Stimulated activated CD4-positive, alpha-beta T cell treated with anti-CD3 and anti-CD28 coated beads, TNF-alpha, amount 100 ng/mL, for 24 hours (primary cell): ENCODE measurements at places on chromosomes 5 and 9.

DNA sequence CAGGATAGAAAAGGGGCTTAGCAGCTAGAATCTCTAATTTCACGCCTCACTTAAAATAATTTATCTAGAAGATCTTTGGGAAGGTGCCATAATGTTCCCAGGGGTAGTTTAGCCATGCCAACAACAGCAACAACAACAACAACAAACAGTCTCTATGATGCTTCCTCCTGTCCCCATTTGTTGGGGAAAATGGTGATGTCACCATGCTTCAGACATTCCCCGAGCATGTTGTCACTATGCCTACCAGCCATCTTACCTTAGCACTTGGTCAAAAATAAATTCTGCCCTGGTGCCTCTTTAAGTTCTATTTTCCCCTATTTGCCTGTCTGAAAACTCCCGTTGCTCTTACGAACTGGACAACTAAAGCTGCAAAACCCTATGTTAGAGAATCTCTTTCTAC lies 76.6 kb downstream of the KCNN2 start:
- DNase-seq = no peak

GRCh38 chr5:168477060-168477459 lies 9.2 kb upstream of the RARS1 start:
- no peak for DNase-seq

GRCh38 chr9:92725766-92726165 lies 38.9 kb downstream of the BICD2 start:
- DNase-seq = no peak

GRCh38 chr9:95129476-95130291 lies 187.8 kb downstream of the FANCC start:
- no peak for DNase-seq

- no peak for DNase-seq
These were observed 7.8 kb upstream of the DELE1 start for GRCh38 chr5:141915881-141916336.

- DNase-seq = no peak
These were observed 17.9 kb downstream of the DUSP1 start for GRCh38 chr5:172753101-172753500.

GRCh38 chr9:15211815-15212495 lies 95.1 kb downstream of the TTC39B start:
- DNase-seq = no peak

- no peak for DNase-seq
These were observed 24.8 kb upstream of the HNRNPA0 start for GRCh38 chr5:137778772-137779564.
